ENCODE measurements at places on chromosomes 3 and 15.
A peak's percentile ranks its signal among the peaks of the same experiment; 100 is the strongest.

DNA sequence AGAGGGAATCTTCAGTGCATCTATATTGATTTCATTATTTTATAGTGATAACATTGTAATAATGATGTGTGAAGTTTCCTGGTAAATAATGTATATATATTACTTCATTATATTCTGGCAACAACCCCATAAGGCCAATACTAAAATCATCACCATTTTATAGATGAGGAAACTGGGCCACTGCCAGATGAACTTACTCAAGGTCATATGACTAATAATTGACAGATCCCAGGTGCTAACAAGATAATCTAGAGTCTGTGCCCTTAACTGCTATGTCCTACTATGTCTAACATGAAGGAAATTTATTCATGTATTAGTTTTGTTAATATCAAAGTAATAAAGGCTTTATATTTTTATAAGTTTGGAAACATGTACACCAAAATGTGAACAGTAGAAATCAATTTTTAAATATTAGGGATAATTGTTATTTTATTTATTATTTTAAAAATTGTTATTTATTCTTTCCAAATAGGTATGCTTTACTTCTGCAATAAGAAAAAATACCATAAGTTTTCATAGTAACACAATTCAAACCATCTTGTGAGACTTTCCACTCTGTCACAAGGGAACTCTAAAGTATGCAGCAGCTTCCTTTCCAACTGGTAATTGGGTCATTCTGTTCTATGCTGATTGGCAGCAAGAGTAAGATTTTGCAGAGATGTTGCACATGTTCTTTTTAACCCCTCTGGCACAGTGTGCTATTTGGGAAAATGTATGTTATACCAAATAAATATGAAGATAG is 90.8 kb upstream of the CMC1 start:
- no peak for DNase-seq

DNA sequence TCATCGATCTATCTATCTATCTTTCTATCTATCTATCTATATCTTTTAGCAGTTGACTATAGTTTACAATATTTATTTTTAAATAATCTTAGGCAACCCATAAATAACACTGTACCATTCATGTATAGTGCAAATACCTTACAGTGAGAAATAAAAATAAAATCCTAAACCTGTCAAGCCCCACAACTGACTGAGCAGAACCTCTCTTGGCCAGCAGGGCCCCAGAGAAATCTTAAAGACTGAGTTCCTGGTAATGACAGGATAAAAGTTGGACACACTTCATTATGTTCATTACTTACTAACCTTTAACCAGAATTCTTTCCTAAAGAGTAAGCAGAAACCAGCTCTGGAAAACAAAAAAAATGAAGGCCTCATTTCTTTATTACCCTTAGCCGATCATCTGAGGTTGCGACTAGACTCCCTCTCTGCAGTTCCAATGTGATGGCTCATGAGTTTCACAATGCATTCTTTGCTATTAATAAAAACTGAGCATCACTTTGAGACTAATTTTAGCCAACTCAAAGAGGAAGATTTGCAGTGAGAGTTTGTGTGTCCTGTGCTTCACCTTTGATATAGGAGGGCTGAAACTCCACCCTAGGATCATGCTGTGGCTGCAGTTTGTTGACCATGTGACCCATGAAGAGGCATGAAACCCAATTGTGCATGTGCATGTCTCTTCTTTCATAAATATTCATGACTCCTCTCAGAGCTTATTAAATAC is 1072.0 kb downstream of the NSUN3 start:
- DNase-seq = no peak

GRCh38 chr15:25094066-25094465 is 139.3 kb downstream of the SNRPN start:
- DNase-seq = no peak

DNA sequence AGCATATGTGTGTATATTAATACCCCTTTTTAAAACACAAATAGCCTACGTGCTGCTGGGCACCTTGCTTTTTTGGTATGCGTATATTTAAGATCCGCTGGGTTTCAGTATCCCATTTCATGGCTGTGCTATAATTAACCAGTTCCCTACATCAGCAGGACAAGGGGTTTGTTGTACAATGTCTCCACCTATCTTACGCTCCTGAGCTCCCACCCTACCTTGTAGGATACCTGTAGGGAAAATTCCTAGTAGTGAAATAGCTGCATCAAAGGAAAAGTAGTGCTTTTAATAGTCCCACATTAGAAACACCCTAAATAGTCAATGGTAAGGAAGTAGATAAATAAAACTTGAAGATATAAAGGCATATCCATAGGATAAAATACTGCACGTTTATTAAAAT is 1.4 kb downstream of the MAP6D1 start:
- DNase-seq = no peak

- no peak for DNase-seq
These were observed 194.7 kb downstream of the WNT5A start for GRCh38 chr3:55292360-55292759.

DNA sequence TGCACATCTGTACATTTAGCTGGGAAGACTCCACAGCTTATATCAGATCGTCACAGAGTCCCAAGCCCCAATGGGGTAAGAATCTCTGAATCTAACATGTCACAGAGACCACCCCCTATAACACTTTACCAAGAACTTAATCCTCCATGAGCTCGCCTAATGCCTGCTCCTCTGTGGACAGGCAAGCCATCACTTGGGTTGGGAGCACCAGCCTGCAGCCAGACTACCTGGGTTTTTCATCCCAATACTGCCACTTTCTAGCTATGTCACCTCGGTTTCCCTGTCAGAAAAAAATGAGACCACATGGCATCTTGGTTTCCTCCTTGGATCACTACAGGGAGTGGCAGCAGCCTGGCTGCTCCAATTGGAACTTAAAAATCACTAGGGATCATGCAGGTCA is 277.9 kb upstream of the TLE3 start:
- DNase-seq = no peak

GRCh38 chr3:172836390-172836997 is 86.0 kb downstream of the ECT2 start:
- peak; percentile 33 for DNase-seq

DNA sequence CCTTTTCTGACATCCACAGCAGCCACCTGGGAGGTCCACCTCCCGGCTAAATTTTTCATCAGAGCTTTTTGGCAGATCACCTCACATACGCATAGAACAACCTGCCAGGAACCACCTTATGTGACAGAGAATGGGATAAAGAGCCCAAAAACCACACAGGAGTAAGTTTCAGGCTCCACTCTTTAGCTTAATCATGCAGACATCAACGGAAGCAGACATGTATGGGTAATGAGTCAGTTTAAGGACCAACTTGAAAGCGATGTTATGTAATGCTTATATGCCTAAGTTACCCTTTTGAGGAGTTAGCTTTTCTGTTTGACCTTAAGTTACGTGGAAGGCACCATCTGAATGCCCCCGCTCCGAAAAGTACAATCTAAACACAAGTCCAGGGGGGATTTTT is 183.3 kb upstream of the BHLHE40 start:
- DNase-seq = no peak

GRCh38 chr15:59532770-59533379 is 78.7 kb upstream of the GCNT3 start:
- DNase-seq = peak; percentile 59

DNA sequence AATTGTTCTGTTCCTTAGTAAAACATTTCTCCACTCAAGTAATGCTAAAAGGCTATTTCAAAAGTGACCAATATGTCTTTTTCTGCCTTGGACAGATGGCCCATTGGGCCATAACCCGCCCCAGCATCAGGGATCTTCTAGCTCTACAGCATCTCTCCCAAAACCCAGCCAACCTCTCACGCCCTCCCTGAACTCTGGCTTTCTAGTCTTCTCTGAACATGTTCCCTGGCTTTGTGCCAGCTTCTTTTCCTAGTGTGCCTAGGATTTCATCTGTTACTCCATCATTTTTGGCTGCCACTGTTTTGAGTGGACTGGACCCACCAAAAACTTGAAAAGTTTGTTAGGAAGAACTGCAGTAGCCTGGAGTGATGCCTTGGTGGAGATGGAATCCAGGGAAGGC is 30.7 kb downstream of the TRPM1 start:
- no peak for DNase-seq

- DNase-seq = no peak
These were observed 5.9 kb upstream of the DNAJB8 start for GRCh38 chr3:128472449-128473179.

DNA sequence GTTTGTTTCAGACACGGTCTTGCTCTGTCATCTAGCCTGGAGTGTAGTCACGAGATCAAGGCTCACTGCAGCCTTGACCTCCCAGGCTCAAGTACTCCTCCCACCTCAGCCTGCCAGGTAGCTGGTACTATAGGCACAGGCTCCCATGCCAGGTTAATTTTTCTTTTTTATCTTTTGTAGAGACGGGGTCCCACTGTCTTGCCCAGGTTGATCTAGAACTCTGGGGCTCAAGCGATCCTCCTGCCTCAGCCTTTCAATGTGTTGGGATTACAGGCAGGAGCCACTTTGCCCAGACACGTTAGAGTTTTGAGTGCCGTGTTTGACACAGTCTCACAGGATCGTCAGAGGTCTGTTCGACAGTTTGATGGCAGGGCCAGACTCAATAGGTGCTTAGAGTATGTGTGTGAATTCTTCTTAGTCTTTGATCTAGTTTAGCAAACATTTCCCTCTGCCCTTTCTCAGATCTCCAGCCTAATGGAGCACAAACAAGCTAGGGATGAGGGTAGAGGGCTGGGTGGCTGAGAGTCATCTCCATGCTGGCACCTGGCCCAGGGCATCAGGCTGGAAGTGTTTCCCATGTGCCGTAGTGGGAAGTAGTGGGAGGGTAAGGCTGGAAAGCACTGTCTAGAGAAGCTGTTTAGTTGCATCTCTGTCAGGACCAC is 66.1 kb upstream of the DLG1 start:
- DNase-seq = no peak

GRCh38 chr15:28875461-28876000 is 10.2 kb upstream of the APBA2 start:
- DNase-seq = no peak

DNA sequence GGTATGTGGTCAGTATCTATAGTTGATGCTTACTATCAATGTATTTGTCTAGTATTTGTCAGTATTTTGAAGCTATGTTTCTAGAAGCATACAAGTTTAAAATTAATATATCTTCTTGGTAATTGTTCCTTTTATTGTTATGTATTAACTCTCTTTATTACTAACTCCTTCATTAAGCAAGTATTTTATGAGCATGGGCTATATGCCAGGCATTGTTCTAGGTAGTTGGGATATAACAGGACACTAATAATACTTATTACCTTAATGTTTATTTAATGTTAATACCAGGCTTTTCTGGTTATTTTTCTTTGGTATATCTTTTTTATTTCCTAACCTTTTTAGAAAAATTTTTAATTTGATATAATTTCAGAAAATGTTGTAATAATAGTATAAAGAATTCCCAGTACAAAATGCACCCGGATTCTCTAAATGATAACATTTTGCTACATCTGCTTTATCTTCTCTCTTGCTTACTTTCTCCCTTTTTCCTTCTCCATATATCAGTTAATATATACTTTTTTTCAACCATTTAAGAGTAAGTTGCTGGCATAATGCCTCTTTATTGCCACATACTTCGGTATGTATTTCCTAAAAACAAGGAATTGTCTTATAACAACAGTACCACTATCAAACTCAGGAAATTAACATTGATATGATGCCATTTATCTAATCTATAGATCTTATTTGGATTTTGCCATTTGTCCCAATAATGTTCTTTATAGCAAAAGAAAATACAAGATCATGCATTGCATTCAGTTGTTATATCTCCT is 30.9 kb downstream of the LRRC49 start:
- DNase-seq = no peak

GRCh38 chr15:32943711-32944110 is 225.9 kb downstream of the GREM1 start:
- no peak for DNase-seq

- peak; percentile 60 for DNase-seq
These were observed 519.1 kb downstream of the FOXP1 start for GRCh38 chr3:71064291-71064955.

DNA sequence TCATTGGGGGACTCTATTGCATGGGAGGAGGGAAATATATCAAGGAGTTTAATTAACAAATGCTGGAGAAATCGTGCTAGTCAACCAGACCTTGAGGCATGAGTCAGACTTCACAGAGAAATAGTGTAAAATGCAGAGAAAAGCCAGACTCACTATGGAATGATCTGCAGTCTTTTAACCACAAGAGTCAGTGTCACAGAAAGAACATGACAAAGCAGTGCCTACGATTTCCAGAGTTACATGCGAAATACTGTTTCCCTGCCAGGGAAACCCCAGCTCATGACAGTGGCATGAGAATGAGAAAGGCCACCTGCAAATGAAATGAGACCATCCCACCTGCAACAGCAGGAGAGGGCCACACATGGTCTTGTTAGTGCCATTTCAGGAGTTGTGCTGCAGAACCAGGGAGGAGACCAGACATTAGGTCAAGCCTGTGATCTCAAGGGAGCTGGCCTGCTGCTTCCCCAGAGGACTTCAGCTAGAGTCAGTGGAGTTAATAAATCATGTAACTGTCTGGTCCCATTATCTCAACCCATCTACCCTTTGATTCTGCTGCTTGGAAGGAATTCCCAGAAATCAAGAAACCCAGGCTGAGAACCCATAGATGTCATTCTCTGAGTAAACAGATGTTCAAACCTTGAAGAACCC is 79.0 kb downstream of the ERC2 start:
- DNase-seq = peak; percentile 6

- no peak for DNase-seq
These were observed 86.5 kb upstream of the NMNAT3 start for GRCh38 chr3:139764069-139764905.

GRCh38 chr3:140726066-140726465 is 48.2 kb downstream of the TRIM42 start:
- no peak for DNase-seq

DNA sequence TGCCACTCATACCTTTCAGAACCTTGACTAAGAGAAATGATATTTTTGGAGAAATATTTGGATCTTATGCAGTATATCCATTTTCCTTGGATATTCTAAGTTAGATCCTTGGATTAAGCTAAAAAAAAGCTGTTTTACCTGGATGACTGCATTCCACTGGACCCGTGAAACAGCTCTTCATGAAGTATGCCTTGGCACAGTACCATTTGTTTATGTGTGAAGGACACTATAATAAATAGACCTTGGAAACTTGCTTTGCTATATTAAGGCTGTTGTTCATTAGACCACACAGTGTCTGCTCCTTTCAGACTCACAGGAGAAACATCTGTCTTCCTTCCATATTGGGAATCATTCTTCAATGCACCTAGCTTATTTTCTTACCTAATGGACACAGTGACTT is 651.0 kb upstream of the TGFBR2 start:
- no peak for DNase-seq

- no peak for DNase-seq
These were observed 60.7 kb downstream of the CFAP20DC start for GRCh38 chr3:58989163-58989562.

DNA sequence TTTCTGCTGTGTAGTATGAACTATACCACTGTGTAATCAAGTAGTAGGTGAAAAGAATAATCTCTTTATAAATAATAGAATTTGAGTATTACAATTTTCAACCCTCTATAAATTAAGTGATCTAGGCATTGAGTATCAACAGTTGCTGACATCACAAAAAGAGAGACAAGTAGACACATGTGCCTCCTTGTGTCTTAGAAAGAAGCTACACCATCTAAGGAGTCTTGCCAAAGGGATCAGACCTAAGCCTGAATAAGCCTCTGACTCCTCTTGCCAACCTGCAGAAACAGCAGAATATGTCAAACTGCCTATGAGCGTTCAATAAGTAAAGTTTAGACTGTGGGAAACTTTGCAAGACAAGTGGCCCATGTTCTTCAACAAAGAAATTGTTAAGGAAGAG is 5.8 kb upstream of the MTMR10 start:
- no peak for DNase-seq
